Activated naive CD4-positive, alpha-beta T cell (primary cell): ENCODE measurements at places on chromosomes 6 and 20.

GRCh38 chr20:59217794-59218280, 54.2 kb downstream of the ZNF831 start:
- DNase-seq: no peak

- DNase-seq: no peak
Measured at GRCh38 chr6:227074-227782, 65.1 kb upstream of the DUSP22 start.

GRCh38 chr6:113115196-113115595, 741.9 kb upstream of the MARCKS start:
- no peak for DNase-seq

- no peak for DNase-seq
Measured at GRCh38 chr6:117483004-117483644, 650 bp downstream of the DCBLD1 start.

GRCh38 chr6:36559011-36559793, 11.9 kb upstream of the STK38 start:
- DNase-seq: no peak

DNA sequence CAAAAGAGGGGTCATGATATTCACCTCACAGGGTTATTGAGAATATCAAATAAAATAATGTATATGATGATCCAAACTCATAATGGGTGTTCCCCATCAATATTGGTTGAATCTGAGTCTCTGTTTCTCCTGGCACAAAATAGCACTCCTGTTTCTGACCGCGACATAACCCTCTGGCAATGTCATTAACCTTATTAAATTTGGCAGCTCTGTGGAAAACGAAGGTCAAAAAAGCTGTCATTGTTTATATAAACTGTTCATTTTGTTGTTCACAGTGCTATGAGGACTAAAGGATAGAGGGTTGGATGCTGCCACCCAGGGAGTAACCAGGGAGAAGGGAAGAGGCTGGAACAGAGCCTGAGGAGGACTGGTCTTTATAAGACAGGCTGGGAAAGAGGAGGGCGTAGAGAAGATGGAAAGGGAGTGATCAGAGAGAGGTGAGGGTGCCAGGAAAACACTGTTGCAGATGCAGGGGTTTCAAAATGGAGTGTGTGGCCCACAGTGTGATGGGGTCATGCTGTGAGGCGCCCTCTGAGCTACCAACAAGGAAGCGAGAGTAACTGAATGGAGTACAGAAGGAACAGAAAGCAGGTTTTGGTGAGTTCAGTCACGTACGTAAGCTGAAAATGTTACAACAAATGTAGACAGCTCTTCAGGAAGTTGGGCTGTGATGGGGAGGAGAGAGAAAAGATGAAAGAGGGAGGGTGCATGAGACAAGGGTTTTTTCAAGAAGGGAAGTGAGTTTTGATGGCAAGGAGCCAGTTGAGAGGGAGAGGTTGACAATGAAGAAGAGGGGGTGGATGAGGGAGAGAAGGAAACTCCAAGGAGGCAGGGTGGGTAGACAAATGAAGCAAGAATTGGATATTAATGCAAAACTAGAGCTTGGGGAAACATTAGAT, 251.6 kb upstream of the TAB2 start:
- no peak for DNase-seq

- no peak for DNase-seq
Measured at GRCh38 chr6:164086076-164086887, 671.8 kb downstream of the QKI start.

GRCh38 chr6:42368181-42368580, 83.5 kb downstream of the TRERF1 start:
- no peak for DNase-seq

GRCh38 chr20:51383891-51384510, 158.5 kb downstream of the NFATC2 start:
- no peak for DNase-seq

- DNase-seq: no peak
Measured at GRCh38 chr6:1787894-1788293, 178.2 kb downstream of the FOXC1 start.

DNA sequence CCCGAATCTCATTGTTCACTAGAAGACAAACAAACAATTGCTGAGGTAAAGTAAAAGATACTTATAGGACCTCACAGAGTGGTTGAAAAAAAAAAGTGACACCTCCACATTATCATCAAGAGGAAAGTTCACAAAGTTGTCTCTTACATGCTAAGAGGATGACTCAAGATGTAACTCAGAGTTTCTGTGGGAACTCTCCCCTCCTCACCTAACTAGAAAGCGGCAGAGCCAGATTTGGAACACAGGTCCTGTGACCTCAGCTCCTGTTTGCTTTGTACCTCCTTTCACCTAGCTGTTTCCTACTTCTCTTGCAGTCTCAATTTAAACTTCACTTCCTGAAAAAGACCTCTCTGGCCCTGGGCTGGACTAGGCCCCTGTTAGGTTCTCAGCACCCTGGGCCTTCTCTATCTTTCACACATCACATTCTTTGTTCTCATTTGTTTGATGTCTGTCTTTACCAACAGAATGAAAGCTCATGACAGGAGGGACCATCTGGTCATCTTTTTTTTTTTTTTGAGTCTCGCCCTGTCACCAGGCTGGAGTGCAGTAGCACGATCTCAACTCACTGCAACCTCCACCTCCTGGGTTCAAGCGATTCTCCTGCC, 60.8 kb downstream of the CD24 start:
- DNase-seq: no peak

DNA sequence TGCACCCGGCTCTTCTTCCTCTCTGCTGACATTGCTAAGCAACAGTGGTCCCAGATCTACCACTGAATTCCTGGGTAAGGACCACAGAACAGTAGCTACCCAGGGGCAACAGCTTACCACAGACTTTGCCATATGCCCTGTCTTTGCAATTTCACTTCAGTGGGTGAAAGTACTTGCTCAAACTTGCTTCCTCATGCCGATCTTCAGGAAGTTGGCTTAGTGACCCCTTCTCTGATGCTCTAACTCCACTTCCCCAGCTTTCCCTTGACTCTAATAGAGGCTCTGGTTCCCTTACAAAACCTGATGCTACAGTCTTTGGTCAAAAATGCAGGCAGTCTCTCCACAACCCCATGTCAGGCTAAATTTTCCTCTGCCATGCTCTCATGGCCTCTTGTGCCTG, 3.3 kb upstream of the TAAR5 start:
- DNase-seq: no peak

DNA sequence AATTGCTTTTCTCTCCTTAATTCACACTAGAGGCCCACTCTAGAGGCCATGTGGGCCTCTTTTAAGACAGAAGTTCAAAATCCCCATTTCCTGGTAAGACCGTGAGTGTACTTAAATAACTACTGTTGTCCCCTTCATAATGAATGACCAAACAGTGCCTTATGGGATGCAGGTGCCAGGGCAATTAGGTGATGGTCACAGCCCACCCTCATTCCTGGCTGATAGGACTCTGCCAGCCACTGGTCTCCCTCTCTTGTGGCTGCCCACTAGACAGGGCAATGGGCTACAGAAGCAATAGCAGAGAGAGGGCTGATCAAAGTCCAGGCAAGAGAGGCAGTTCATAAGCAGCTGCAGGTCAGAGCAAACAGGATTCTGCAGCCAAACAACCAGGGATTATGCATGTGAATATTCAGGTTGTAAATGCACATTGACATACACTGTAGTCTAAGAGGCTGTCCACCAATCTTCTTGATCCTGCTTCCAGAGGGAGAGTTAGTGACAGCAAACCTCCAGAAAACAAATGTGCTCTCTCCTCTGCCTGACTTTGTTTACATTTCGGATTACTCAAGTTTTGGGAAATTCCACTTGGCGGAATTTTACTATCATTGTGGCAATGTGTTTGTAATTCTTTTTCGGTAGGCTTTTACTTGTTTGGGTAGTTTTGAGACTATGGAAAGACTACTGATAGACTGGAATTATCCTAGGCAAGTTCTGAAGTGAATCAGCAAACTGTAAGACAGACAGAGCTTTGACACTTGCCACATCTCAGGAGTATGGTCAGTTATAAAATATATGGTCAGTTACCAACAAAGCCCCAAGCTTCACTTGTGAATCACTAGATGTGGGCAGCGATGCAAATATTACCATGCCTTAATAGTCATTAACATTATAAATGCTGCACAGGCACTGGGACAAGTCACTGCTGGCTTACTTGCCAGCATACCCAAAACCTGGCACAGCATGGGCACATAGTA, 12.8 kb downstream of the PTPRK start:
- DNase-seq: no peak

GRCh38 chr6:143005816-143006215, 54.9 kb upstream of the AIG1 start:
- DNase-seq: no peak

DNA sequence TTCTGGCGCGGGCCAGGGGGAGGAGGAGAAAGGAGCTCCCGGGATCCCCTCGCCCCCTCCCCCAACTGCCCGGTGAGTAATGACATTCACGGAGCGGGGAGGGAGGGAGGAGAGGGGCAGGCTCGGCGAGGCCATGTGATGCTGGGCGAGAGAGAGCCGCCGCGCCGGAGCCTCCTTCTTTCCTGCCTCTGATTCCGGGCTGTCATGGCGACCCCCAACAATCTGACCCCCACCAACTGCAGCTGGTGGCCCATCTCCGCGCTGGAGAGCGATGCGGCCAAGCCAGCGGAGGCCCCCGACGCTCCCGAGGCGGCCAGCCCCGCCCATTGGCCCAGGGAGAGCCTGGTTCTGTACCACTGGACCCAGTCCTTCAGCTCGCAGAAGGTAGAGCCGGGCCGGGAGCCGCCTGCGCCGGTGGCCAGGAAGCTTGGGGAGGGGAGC, at the start of gene GDAP1L1:
TSS of gene GDAP1L1 (plus strand) at position 178 of the 441 bp plus-strand sequence. CDS start at position 205, 27 bp downstream.
- no peak for DNase-seq

DNA sequence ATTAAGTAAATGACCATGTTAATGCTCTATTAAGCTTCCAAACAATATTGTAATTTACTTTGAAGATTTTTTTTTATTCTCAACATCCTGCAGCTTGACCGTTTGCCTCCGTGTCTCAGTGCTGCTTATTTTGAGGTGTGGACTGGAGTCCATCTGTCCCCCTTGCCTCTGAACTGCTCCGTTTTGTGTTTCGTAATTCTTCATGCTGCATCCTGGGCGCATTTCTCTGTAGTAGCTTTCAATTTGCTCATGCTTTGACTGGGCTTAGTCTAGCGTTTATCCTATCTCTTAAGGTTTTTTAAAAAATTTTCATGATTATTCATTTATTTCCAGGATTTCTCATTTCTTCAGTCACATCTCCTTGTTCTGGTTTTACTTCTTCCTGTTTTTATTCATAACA, 37.8 kb downstream of the PTPN1 start:
- no peak for DNase-seq

DNA sequence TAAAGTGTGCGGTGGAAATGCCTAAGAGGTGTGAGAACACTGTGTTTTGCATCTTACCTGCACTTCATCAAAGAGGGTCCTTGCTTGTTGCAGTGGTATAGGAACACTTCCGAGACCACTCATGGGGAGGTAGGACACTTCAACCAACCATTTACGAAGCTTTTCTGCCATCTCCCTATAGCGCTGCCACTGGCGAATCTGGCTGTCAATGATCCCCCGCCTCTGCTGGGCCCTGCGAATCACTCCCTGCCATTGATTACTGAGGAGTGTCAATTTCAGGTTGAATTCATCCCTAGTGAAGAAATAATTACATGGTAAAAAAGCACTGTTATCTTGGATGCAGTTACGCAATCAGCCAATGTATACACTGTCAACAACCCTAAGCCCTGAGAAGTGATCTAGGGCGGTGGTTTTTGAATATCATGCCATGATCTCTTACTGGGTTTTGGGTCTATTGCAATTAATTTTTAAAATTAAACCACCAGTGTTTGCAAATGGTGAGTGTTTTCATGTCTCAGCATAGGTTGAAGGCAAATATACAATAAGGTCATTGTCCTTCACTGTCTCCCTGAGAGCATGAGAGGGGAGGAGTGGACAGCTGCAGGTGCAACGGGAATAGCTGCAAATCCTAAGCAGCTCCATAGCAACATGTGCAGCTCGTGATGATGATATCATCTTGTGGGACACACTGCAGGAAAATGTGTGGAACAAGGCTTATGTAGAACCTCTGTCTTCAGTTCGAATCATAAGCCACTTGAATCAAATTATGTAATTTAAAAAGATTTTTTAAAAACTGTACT, 400.6 kb downstream of the ESR1 start:
- DNase-seq: no peak

DNA sequence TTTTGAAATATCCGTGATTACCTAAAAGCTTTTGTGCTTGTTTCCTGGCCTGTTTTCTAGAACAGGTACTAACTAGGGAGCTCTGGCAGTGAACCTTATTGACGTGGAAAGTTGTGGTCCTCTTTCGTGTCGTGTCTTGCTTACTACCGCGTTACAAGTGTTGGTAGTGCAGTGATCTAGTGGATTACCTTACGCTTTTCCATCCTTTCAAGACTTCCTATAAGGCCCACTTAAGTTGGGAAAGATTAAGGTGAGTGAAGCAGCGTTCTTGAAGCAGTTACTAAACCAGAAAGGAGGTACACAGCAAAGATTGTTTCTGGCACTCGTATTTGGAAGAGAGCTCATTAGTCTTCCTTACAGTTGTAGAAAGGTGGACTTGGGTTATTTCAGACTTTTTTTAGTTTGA, 1.9 kb downstream of the PNRC1 start:
- no peak for DNase-seq

- DNase-seq: no peak
Measured at GRCh38 chr6:86723151-86723550, 214.2 kb upstream of the HTR1E start.

GRCh38 chr20:10946124-10946880, 272.5 kb upstream of the JAG1 start:
- no peak for DNase-seq

DNA sequence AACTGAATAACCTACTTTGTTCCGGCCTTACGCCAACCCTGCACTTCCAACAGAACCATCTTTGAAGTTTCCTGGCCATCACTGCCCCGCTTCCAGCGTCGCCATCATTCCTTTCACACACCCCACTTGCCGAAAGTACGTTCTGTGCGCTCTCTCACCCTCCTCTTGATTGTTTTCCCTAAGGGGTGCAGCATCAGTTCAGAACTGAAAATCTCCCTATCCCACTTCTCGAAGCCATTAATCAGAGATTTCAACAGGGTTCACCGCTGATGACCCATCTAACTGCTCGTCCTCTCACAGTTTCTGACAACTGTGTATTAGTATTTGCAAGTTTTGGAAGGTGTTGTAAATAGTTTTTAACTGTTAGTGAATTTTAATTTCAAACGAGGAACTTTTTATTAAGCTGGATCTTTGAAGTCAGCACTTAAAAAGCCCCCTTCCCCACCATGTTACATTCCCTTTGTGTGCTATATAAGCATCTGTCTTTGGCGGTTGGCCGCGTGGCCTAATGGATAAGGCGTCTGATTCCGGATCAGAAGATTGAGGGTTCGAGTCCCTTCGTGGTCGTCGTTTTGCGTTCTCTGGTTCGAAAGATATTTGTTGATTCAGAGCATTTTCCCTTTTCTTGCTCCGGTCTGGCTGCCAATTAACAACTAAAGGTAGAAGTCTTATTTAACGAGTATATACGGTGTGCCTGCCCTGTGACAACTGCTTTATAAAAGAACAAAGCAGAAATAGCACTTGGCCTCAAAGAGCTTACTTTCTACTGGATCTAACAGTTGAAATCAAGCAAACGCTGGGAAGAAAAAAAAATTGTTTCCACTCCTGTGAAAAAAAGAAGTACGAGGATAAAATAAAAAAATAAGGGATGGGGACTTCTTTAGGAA, 42.6 kb downstream of the TRIM27 start:
- peak; percentile 43 for DNase-seq
